WTC11 (cell line): ENCODE measurements at places on chromosomes 2 and 18.
A peak's percentile ranks its signal among the peaks of the same experiment; 100 is the strongest.

DNA sequence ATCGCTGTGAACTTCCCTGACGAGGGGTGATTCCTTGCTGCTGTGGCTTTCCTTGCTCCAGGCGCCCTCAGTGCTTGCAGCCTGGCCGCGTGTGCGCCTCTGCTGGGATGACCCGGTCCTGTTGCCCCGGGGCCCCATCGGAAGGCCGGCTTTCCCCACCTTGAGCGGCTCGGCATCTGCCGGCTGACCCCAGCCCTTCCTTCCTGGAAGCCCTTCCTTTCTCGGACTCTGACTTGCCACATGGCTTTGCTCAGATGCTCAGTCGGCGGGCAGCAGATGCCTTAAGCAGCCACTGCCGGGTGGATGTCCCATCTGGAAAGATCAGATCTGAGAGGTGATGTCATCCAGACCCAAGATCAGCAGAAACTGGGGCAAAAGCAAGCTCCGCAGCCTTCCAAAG is 100.5 kb upstream of the ODC1 start:
- DNase-seq, result peak; percentile 29

- no peak for DNase-seq
These were observed 24.3 kb upstream of the STAT1 start for GRCh38 chr2:191038241-191038725.

DNA sequence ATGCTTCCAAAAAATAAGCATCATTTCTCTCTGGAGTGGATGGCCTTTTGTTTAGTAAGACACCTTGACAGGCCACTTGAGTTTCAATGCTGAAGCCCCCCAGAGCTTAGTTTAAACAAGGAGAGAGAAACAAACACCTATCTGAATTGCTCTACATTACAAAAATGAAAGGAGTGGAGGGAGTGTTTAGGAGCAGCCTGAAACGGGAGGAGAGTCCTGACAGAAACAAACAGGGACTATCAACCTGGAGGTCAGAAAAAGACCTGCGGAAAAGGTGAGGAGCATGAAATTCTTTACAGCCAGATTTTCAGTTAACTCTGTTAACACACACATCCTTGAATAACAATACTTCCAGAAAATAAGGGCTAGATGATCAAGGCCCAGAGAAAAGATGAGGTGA is 126.2 kb downstream of the NR4A2 start:
- no peak for DNase-seq

- DNase-seq, result no peak
These were observed 12.8 kb upstream of the TWSG1 start for GRCh38 chr18:9321736-9322135.

DNA sequence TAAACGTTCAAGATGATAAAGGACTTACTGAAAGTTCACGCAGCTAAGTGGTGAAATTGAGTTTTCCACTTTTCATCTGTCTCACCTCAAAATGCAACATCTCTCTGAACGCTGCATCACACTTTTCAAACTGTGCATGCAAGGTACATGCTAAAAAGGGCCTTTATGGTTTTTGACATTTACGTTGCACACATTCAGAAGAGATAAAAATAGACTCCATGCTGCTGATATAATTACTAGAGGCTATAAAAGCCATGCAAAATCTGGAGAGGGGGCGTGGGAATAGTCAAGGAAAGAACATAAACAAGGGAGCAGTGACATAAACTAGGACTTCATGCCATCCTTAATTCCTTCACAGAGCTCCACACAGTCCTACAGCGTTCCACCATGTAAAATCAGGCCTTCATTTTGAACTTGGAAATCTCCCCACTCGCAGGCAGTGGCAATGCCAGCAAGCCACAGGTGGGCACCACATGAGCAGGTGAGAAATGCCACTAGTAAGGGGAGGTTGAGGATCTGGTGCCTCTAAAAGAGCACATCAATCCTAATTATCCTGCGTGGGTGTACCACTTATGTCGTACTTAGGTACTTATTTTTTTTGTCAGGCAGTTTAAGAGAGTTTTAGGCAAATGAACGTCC is 71.4 kb downstream of the ZEB2 start:
- DNase-seq, result no peak

DNA sequence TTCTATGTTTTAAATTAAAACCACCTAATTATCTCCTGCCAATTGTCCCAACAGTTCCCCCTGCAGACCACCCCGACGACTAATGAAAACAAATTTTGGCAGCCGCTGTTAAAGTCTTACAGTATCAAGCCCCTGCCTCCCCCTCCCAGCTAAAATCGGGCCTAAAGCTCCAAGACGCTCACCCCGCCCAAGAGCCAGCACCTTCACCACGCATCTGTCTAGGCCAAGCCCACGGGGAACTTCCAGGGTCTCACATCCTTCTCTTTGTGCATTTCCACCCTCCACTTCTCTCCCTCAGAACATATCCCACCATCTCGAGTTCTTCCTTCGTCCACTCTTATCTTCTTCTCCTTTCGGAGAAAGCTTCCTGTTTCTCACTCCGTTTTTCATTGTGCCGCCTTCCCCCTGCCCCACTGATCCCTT is 445 bp downstream of the PRPF40A start:
- DNase-seq, result peak; percentile 25

DNA sequence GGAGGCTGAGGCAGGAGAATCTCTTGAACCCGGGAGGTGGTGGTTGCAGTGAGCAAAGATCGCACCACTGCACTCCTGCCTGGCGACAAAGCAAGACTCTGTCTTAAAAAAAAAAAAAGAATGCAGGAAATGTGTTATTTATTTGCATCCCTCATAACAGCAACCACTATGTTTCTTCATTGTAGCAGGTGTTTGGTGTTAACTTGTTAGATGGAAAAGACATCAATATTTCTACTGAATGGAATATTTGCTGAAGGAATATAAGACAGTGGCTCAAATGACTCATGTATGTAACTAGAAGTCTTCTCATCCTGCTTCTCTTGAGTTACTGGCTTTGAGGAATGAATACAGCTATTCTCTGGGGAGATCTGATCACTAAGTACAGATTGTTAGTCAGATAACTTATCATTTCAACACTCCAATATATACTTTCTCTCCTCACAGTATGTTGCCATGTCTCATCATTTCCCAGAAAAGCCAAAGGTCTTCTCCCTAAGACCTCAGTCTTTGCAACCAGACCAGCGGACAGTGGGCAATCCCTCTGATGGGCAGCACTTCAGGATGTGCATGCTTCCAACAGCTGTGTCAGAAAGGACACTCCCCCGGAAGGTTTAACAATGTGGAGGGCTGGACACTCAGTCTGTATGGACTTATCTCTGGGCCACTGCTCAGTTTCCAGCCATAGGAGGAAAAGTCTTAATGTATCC is 104.4 kb upstream of the STK17B start:
- DNase-seq, result no peak

GRCh38 chr2:174807931-174808330 is 43.7 kb upstream of the CHRNA1 start:
- no peak for DNase-seq

- no peak for DNase-seq
These were observed 81.8 kb downstream of the PTPN4 start for GRCh38 chr2:119841550-119841949.

DNA sequence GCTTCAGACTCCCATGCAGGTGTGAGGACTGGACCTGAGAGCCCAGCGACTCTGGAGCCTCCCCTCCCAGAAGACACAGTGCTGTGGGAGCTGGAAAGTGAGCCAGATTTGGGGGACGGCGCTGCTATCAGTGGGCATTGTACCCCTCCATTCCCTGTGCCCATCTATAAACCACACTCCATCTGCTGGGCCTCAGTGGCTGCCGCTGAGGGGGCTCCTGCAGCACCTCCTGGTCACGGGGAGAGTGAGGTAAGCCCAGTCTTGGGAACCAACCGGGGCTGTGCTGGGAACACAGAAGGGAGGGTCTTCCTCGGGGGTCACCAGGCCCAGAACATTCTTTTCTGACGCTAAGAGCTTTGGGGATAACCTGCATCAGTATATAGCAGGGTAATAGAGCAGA is 9.5 kb downstream of the PSD4 start:
- DNase-seq, result no peak

GRCh38 chr2:55061523-55062344 is 11.5 kb upstream of the RTN4 start:
- no peak for DNase-seq

GRCh38 chr2:98433363-98433964 is 11.2 kb upstream of the INPP4A start:
- DNase-seq, result no peak

GRCh38 chr18:5173646-5174045 is 23.4 kb downstream of the AKAIN1 start:
- DNase-seq, result no peak

GRCh38 chr2:194539425-194539824 is 1117.6 kb upstream of the SLC39A10 start:
- peak; percentile 30 for DNase-seq

DNA sequence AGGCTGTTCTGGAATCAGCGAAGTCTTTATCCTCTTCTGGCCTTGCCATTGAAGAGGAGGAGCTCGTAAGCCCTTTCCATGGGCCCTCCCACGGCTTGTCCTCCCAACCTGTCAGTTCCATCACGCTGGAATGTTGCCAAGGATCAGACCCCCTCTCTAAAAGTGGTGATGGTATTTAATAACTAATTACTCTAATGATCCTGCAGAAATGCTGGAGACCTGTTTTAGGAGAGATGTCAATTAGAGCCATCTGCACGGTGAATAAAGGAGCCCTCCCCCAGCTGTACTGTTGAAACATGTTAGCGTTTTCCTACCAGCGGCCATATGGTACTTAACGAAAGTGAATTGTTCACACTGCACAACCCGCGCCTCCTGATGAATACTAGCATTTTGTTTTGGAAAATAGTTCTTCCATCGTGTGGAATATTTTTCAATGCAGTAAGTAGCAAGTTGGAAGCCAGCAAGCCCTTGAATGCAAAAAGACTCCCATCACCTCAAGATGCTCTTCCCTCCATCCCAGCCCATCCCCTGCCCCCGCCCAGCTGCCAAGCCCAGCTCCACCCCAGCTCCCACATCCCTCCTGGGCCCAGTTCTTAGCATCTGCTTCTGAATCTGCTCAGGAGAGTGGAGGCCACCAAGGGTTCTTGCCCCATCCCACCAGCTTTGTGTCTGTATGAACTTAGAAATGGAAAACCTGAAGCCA is 145.4 kb downstream of the KLHL29 start:
- no peak for DNase-seq

DNA sequence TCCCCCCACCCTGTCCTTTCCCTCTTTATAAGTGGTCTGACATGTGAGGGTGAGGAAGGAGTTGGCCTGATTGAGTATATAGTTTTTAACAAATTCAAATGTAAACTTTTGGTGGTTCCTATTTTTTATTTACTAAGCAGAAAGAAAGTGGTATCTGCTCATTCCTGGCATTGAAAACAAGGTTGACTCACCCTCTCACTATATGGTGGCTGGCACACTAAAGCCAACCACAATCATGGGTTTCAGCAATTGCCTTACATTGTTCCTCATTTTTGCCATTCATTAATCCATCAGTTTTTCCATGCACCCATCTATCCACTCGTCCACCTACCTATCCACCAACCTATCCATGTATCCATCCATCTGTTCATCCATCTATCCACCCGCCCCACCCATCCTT is 75.4 kb upstream of the IGFBP5 start:
- DNase-seq, result no peak

- DNase-seq, result no peak
These were observed 49.1 kb downstream of the CENPO start for GRCh38 chr2:24842081-24843050.
